ENCODE measurements at places on chromosomes 2 and 18.

DNA sequence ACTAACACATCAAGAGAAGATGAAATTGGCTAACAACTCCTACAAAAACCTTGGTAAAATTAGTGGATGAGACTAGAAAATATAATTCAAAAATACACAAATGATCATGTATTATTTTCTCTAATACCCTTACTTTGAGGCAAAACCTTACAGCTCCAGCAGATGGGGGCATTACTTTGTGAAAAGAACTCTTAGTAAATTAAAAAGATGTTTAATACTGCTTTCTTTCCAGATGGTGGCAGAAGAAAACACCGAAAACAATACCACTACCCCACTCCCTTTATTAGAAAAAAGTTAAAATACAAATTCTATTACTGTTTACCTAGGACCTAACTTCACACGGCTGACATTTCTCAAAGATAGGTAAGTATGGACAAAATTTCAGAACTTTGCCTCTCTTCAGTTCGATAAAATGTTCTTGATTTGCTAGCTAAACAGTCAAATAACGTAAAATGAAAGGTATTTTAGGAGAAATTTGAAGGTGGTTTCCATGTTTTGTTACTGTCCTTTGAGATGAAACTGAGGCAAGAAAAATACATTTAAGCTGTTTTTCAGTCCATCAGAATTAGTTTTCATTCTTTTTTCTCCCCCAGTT, 30.6 kb downstream of the ORC4 start:
- DNase-seq, result peak; percentile 38

GRCh38 chr2:202014318-202014717, 19.3 kb upstream of the FZD7 start:
- no peak for DNase-seq

- DNase-seq, result no peak
Measured at GRCh38 chr2:19971691-19972090, 18.2 kb downstream of the WDR35 start.

DNA sequence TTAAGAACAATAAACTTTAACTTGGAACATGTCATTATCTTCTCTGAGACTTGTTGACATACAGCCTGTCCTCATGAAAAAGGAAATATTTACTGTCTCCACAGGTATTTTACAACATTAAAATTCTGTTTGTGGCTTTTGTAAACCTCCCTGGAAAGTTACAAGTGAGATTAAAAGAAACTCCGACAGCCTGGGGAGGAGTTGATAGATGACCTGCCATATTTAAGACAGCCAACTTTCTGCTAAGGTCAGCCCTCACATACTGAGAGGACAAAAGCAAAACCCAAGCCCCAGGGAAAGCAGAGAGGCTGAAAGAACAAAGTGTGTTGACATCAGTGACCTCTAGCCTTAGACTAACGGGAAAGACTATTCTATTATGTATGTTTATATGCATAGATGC, 350.2 kb downstream of the RIT2 start:
- DNase-seq, result no peak

- DNase-seq, result no peak
Measured at GRCh38 chr2:6657855-6658254, 207.9 kb downstream of the CMPK2 start.

DNA sequence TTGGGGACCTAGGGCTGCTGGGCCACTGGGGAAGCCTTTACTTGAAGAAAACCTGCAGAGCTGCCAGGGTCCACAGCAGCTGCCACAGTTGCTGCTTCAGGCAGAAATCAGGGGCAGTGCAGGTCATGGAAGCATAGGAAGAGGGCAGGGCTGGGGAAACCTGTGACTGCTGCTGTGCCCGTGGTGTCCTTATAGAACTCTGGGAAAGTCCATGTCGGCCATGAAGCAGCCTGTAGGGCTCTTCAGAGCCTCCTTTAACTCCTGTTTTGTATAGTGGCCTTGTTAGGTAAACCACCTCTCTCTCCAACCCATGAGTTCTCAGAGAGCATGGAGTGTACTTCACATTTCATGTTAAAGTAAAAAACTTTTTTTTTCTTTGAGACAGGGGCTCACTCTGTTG, 62.1 kb downstream of the SMAD4 start:
- peak; percentile 7 for DNase-seq

- peak; percentile 98 for DNase-seq
Measured at GRCh38 chr18:37253394-37254235, 312.0 kb downstream of the CELF4 start.

DNA sequence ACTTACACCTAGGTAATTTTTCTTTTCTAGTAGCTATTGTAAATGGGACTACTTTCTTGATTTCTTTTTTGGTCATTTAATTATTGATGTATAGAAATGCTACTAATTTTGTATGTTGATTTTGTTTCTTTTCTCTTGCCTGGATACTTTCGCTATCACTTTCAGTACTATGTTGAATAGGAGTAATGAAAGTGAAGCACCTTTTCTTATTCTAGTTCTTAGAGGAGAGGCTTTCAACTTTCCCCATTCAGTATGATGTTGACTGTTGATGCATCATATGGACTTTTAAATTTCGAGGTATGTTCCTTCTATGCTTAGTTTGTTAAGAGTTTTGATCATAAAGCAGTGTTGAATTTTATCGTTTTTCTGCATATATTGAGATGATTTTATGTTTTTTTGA, 142.5 kb downstream of the CDH19 start:
- DNase-seq, result no peak

DNA sequence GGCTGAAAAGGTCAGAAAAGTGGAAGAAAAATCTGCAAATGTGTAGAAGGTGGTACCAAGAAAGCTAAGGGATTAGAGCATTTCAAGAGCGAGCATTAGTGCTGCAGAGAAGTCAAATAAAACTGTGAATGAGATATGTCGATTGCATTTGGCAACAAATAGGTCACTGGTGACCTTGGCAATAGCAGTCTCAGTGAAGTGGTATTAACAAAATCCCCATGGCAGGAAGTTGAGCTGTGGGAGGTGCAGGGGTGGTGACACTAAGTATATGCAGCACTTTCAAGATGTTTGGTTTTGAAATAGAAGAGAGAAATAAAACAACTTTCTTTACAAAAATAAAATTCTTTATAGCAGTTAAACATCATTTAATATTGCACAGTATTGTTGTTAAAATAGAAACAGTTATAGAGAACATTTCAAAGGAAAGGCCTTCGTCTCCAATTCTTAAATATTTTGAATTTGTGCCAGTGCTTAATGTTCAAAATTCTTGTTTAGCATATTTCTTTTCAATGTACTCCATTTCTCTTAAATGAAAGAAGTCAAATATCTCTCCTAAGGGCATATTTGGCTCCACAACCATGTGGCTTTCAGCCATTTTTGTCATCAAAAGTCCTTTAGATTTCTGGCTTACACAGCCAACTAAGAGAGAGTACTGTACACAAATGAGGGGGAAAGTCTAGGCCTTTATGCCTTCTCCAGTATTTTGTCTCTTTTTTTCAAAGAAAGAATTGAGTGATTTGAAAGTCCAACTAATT, 443.0 kb upstream of the MMADHC start:
- DNase-seq, result no peak

GRCh38 chr2:33340280-33340679, 136.2 kb upstream of the RASGRP3 start:
- no peak for DNase-seq

DNA sequence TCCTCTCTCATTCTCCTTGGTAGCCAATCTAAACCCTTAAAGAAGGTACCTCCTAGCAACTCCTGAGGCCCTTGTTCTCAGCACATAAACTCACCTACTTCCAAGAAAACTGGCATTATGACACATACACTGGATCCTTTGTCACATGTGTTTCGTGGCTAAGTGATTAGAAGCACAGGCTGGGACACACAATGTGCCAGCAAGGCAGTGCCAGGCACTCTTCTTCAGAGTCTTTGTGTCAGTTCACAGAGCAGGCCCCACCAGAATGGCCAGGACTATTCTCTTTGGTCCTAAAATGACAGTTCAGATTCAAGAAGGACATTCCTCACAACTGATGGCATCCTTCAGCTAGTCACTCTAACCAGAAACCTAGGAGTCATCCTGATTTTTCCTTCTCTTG, 40.3 kb downstream of the SMC6 start:
- no peak for DNase-seq

DNA sequence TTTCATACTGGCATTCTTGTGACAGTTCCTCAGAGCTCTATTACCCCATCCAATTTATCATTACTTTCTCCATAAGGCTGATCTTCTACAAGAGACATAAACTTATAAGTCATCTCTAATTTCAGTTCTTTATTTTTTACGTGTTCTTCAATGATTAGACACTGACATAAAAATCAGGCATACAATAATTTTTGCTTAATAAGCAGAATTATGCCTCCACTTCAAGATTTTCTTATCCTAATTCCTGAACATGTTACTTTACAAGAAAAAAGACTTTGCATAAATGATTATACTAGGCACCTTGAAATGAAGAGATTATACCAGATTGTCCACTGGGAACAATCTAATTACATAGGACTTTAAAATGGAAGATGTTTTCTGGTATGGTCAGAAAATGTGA, 1304.5 kb upstream of the SLC39A10 start:
- no peak for DNase-seq

GRCh38 chr2:12816379-12817306, 99.9 kb downstream of the TRIB2 start:
- no peak for DNase-seq

GRCh38 chr2:11375025-11375688, 30.7 kb upstream of the ROCK2 start:
- no peak for DNase-seq

GRCh38 chr2:230578106-230578505, 134.5 kb upstream of the CAB39 start:
- DNase-seq, result no peak

- DNase-seq, result no peak
Measured at GRCh38 chr2:69491864-69492263, 54.6 kb upstream of the NFU1 start.

DNA sequence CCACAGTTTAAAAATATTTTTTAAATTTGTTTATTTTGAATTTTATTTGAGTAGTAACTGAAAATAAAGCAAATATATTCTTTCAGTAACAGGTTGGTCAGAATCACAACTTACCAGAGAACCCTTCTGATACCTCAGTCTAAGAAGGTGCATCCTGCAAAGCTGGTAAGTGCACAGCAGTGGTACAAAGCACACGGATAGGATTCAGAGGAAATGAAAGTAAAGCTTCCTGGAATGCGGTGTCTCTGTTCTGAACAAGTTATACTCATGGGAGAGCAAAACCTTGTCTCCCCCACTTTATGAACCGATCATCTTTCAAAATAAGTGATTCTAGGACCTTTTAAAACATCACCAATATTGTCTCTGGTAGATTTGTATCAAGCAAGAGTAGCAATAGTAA, 398.3 kb downstream of the TMX3 start:
- no peak for DNase-seq

DNA sequence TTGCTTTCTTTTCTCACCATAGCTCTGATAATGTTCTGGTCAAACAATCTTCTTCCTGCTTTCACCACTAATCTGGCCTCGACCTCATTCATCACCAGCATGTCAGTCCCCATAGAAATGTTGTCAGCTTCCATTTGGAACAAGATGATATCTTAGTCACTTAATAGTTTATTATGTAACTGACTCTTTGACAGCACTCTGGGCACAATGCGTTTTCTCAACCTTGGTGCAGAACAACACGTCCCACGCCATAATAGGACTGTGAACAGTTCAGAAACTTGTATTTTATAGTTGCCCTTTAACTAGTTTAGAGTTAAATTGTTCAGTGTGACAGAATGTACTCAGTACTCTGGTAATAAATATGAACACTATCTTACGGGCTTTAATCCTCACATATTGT, 106.0 kb downstream of the MC4R start:
- DNase-seq, result no peak

DNA sequence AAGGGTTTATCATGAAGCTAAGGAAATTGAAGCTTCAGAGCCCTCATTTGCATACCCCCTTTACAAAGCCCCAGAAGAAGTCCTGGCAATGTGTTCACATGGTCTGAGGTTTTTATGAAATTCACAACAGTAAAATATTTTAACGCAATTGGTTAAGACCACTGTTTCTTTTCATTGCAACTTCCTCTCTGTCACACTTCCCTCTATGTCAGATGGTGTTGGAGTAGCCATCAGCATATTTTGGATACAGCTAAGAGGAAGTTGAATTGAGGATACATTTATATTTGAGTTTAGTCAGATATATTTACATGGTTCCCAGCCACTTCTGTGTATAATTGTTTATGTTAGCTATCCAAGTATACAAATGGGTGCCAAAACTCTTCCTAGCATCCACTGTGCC, 170.0 kb downstream of the TXNL1 start:
- no peak for DNase-seq

DNA sequence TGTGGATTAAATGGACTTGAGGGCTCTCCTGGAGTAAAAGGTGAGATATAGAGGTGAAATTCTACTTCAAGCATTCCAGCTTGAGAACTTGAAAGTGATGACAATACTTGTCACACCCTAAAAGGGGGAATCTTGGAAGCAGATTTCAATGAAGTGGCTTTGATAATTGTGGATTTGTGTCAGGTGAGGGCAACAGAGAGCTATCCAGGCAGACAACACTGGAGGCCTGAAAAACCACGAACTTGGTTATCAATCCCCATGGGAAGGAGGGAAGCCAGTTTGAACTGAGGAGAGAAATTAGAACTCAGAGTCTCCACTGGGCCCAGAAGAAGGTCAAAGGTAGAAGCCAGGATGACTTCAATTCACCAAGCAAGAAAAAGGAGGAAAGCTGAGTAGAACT, 263.9 kb downstream of the FIGN start:
- DNase-seq, result no peak

- no peak for DNase-seq
Measured at GRCh38 chr18:3816610-3817363, 366.8 kb downstream of the TGIF1 start.

DNA sequence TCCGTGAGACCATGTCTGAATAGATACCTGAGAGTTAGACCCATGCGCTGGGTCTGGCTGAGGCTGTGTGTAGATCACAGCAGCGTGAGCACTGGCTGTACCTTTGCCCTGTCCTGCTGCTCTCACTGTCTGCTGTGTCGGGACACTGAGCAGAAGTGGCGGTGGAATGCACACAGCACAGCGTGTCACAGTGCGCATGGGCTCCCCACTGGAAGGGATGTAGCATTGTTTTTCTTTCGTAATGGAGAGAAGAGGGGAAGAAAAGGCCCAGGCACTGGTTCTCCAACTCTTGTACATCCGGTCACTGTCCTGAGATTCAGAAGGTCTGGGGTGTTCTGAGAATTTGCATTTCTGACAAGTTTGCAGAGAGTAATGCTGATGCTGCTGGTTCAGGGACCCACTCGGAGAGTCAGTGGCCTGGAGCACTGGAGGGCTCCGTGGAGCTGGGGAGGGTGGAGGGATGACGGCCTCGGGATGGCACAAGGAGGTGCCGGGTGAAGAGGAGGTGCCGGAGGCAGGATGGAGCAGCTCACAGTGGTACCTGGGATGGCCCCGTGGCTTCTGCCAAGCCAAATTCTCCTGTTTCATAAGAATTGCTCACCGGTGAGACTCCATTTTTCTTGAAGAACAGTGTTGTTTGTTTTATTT, 252.8 kb downstream of the LDLRAD4 start:
- DNase-seq, result no peak

GRCh38 chr18:34624551-34624950, 85.5 kb upstream of the DTNA start:
- no peak for DNase-seq

GRCh38 chr2:17747684-17748452, 5.7 kb downstream of the SMC6 start:
- peak; percentile 46 for DNase-seq

GRCh38 chr2:234308073-234308812, 188.6 kb downstream of the ARL4C start:
- no peak for DNase-seq
